ENCODE measurements at places on chromosomes 1 and 21. TPM values are rescaled to one million over a fixed set of nuclear protein-coding genes. Genes with fewer than 3 reads are reported as not detected.

INAVA gene
- 51.0 TPM for total RNA-seq

GRCh38 chr1:246295968-246296367 lies 211.1 kb downstream of the SMYD3 start:
- DNase-seq: no peak

DNA sequence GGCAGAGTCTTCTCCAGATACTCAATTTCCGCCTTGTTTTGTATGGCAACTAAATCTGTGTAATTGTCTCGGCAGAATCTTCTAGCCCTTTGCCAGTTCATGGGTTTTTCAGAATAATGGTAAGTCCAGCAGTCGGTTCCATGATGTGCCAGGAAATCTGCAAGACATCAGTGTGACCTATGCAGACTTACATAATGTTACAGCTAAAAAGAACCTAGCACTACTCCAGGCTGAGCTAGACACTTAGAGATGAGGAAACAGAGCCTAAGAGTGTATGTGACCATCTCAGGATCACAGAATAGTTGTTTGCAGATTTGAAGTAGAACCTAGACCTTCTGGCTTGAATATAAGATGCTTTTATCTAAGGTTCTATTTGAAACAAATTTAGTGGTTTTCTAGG lies 2.8 kb downstream of the SELL start:
- DNase-seq: no peak

- DNase-seq: no peak
These were observed 184.6 kb downstream of the LMO4 start for GRCh38 chr1:87513255-87513654.

Measured in hepatocyte (in vitro differentiated cells).